ENCODE measurements at places on chromosomes 12 and 14.

DNA sequence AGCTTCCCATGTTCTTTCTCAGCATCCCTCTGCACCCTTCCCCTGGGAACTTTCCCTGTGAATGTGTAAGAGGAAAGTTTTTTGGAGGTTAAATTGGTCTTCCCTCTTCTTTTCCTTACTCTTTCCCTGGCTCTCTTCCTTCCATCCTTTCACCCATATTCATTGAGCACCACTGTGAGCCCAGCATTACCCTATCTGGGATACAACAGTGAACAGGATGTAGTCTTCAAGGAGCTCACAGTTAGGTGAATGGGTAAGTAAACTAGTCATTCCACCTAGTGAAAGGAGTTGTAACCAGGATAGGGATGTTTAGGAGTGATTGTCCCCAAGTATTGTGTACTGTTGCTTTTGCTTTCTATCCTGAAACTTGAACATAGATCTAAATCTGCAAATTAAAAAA is 123.8 kb downstream of the MYRFL start:
- no peak for DNase-seq

- no peak for DNase-seq
Measured at GRCh38 chr14:74579447-74580274, 32.4 kb downstream of the LTBP2 start.

GRCh38 chr12:51496895-51497294 is 72.3 kb downstream of the SLC4A8 start:
- DNase-seq = no peak

- no peak for DNase-seq
Measured at GRCh38 chr14:53380867-53381225, 227.7 kb upstream of the DDHD1 start.

- DNase-seq = no peak
Measured at GRCh38 chr14:96246539-96246847, 9.5 kb upstream of the BDKRB1 start.

DNA sequence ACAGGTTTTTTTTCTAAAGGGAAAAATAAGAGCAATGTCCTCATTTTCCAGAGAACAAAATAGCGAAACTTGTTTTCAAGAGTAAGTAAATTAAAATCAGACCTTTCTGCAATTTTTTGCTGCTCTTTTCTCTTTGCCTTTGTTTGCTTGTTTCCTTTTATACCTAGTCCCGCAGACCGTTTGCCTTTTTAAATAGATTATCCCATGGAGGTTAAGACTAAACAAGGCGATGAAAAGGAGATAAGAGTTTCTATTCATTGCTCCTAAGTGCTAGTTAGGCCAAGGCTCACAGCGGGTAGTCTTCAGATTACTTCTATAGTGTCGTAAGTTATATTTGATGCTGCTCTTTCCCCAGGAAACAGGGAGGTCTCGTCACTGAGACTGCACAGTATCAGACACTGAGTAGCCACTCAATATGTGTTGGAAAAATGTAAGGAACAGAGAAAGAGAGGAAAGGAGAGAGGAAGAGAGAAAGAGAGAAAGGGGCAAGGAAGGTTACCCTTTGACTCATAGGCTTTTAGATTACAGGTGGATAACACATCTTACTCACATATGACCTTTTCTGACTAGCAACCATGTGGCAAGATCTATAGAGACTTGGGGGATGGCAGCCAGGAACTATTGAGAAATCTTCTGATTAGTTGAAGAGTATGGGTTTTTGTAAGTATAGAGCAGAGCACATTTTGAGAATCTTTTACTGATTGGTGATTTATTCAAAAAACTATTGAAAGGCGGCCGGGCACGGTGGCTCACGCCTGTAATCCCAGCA is 107.5 kb upstream of the PARP11 start:
- no peak for DNase-seq

GRCh38 chr14:64475585-64476273 is 10.4 kb downstream of the AKAP5 start:
- DNase-seq = no peak

- peak; percentile 82 for DNase-seq
Measured at GRCh38 chr12:1171657-1172408, 180.8 kb downstream of the ERC1 start.

GRCh38 chr12:96874211-96874610 is 32.8 kb upstream of the NEDD1 start:
- DNase-seq = no peak

DNA sequence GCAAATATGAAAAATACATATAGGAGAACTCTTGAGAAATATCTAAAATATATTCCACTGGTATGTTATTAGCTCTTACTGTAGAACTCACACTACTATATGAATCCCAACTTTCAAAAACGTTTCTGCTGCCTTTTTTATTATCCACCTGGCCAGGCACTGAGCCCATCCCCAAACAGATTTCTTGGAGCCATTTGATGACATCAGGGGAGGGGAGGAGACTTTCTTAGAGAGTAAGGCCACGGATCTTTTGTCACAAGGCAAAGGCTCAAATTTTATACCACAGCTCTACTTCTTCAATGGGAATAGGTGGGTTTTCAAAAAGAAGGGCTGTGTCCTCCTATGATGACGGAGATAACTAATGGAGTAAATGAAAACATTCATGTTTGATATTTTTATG is 83.0 kb downstream of the SLC25A21 start:
- no peak for DNase-seq

DNA sequence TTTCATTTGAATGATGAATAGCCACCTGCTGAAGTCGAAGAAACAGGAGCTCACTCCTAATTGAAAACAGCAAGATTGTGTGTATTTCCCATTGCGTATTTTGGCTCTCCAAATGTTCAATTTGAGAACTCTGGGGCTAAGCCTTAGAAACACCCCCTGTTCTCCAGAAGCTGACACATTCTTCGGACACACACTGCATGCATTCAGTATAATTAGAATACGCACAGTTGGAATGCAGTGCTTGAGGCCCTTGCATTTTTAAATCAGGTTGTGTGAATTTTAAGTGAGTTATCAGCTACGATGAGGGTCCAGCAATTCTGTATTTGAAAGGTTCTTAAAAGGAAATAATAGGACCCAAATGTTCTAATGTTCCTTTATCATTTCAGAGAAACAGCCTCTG is 103.8 kb downstream of the PRKD1 start:
- DNase-seq = no peak
